CD4-positive, alpha-beta memory T cell (primary cell): ENCODE measurements at places on chromosomes 12 and 14.

GRCh38 chr14:91261115-91261514, 16.6 kb upstream of the GPR68 start:
- H3K4me1 ChIP-seq: peaks cover 72% of the 10 kb centered on the region
- H3K4me3 ChIP-seq: no peak overlapping the region
- no peaks in the 10 kb centered on the region for H3K27me3 ChIP-seq

- no peak for DNase-seq
- H3K27me3 ChIP-seq: no peaks in the 10 kb centered on the region
- H3K4me3 ChIP-seq: no peak overlapping the region
- no peaks in the 10 kb centered on the region for H3K36me3 ChIP-seq
These were observed 3.2 kb downstream of the PLD4 start for GRCh38 chr14:104927901-104928300.

DNA sequence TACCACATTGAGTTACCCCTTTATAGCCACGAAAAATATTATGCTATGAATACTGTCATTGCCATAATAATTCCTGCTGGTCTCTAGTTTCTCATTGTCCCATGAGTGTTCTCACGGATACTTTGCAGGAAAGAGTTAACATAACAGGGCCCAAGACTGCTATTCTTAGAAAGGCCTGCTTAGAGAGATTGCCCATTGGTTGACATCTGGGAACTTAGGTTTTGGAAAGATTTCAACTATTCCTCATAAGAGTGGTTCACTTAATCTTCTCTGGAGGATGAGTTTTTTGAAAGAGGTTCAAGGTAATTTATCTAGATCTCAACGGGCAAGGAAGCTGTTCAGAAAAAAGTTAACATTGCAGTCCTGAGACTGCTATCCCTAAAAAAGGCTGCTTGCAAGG, 18.4 kb upstream of the PRPF39 start:
- no peak overlapping the region for H3K27ac ChIP-seq
- no peak for DNase-seq
- H3K27me3 ChIP-seq: no peaks in the 10 kb centered on the region
- peaks cover 3% of the 10 kb centered on the region for H3K36me3 ChIP-seq

- DNase-seq: no peak
- H3K36me3 ChIP-seq: no peaks in the 10 kb centered on the region
- H3K4me1 ChIP-seq: peaks cover 24% of the 10 kb centered on the region
- H3K27me3 ChIP-seq: no peaks in the 10 kb centered on the region
- H3K27ac ChIP-seq: no peak overlapping the region
These were observed 1.0 kb downstream of the NUP37 start for GRCh38 chr12:102118874-102119273.

DNA sequence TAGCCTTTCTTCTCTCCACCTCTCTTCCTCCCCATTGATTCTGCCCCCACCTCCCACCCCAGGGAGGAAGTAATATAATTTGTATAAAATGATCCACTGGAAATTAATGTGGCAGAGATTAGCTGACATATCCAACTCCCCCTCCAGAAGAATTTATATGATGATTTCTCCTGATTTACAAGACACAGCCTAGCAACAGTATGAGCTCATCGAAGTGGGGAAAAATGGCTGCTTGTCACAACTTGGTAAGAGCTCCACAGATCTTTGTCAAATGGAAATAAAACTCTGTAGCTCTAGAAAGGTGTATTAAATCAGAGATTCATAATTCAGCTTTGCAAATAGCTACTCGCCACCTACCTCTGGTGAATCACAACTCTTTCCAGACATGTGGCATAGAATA, 195.7 kb downstream of the NOVA1 start:
- H3K27ac ChIP-seq: no peak overlapping the region
- no peaks in the 10 kb centered on the region for H3K27me3 ChIP-seq
- H3K36me3 ChIP-seq: no peaks in the 10 kb centered on the region
- no peaks in the 10 kb centered on the region for H3K4me1 ChIP-seq
- H3K4me3 ChIP-seq: no peak overlapping the region

GRCh38 chr14:101823066-101823465, 61.6 kb downstream of the PPP2R5C start:
- peak overlapping the region; percentile 98 for H3K27ac ChIP-seq
- H3K4me3 ChIP-seq: peak overlapping the region; percentile 78
- peaks cover 17% of the 10 kb centered on the region for H3K36me3 ChIP-seq
- peak; percentile 79 for DNase-seq
- peaks cover 84% of the 10 kb centered on the region for H3K4me1 ChIP-seq

- peaks cover 28% of the 10 kb centered on the region for H3K4me1 ChIP-seq
- H3K4me3 ChIP-seq: no peak overlapping the region
- DNase-seq: peak; percentile 77
- H3K36me3 ChIP-seq: peaks cover 50% of the 10 kb centered on the region
These were observed 11.6 kb upstream of the CDH24 start for GRCh38 chr14:23068789-23069412.

DNA sequence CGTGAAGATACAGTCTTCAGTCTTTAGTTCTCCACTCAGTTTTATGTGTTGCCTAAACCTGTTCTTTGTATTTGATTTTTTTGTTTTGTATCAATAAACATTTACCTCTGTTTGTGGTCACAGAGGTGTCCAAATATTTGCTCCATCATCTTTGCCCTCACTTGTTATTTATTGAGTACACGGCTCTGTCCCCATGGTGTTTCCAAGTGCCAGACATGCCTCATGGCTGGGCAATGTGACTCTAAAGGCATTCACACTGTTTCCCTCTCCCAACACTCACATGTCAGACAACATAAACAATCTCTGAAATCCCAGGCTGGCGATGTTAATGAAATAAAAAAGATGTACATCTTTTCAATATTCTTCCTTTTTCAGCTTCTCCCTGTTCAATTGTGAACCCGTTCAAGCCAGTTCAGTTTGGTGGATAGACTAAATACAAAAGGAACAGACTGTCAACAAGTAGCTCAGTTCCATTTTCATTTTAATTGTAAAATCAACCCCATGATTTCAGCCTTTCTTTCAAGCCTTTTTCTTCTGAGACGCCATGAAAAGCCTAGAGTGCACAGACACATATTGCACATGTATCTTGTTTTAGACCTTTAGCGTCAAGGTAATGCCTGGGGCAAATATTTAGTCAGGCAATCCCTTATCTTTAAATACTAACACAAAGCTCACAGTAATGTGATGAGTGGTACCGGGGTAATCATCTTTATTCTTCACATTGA, 680.7 kb downstream of the GALC start:
- no peak overlapping the region for H3K27ac ChIP-seq
- no peaks in the 10 kb centered on the region for H3K4me1 ChIP-seq
- no peaks in the 10 kb centered on the region for H3K27me3 ChIP-seq
- no peak overlapping the region for H3K4me3 ChIP-seq
- no peaks in the 10 kb centered on the region for H3K36me3 ChIP-seq

DNA sequence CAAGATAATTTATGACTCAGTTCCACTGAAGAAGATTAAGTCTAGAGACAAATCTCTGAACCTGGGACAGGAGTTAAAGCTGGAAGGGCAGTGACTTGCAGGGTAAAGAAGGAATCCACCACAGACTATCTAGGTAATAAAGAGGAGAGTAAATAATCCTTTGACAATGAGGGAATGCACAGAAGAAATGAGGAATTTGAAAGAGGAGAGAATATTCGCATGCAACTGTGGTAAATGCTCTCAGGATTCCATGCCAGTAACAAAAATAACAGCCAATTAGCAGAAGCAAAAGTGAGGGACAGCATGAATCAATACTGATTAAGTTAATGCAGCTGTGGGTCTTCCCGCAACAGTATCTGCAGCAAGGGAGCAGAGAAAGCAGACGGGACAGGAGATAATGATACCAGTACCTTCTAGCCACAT, 77.0 kb downstream of the KITLG start:
- H3K27ac ChIP-seq: no peak overlapping the region
- no peak for DNase-seq
- no peaks in the 10 kb centered on the region for H3K36me3 ChIP-seq
- H3K4me3 ChIP-seq: no peak overlapping the region
- H3K4me1 ChIP-seq: no peaks in the 10 kb centered on the region

GRCh38 chr12:65015850-65016249, 105.3 kb downstream of the WIF1 start:
- H3K4me3 ChIP-seq: no peak overlapping the region
- no peaks in the 10 kb centered on the region for H3K36me3 ChIP-seq
- no peak for DNase-seq
- H3K27me3 ChIP-seq: no peaks in the 10 kb centered on the region
- no peaks in the 10 kb centered on the region for H3K4me1 ChIP-seq
